Uterus (tissue), 4 donors: ENCODE measurements at places on chromosomes 7 and 10.

- no peak for DNase-seq
Observed at GRCh38 chr10:93600446-93601145, 439 bp downstream of the RBP4 start.

DNA sequence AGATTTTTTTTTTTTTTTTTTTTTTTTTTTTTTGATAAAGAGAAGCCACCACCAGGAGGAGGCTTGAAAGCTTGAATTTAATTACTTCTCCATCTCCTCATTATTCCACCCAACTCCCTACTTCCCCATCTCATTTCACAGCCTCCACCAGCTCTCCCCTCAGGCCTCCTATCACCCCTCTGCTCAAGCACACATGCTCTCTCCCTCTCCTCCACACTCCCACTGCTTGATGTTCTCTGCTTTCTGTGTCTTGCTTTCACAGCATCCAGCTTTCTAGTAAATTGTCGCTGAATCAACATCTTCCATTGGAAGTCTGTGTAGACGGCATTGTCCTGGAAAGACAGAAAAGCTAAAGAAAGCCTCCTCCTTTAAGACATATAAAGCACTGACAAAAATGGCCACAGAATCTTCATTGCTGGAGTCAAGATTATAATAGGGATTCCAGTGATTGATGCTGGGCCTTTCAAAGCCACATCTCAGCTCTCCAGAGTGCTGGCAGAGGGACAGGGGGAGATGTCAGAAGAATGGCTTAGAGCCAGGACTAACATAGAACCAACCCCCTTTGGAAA, 58.3 kb downstream of the DOCK4 start:
- no peak for DNase-seq

DNA sequence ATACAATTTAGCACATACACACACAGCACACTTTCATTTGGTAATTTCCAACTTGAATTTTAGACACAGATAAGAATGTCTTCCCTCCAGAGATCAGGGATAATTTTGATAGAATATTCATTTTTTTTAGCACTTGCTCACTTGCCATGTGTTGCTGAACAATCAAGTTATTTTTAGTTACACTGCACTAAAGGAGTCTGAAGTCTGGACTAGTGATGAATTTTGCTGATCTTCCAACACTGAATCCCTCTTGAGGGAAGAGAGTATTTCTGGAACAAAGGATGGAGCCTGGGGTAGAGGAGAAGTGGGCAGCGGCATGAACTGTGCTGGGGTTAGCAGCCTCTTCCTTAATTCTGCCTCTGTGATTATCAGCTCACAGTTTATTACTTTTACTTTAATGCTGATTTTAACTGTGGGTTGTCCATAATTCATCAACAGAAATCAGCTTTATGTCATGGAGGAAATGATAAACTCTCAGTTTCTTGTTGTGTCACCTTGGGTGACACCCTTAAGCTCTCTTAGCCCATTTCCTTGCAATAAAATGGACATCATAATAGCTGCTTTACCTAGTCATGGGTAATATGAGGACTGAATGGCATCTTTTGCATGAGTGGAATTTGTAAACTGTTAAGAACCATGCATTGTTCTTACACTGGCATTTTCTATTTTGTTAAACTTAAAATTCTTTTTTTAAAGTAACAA, 32.1 kb downstream of the SGPL1 start:
- no peak for DNase-seq

DNA sequence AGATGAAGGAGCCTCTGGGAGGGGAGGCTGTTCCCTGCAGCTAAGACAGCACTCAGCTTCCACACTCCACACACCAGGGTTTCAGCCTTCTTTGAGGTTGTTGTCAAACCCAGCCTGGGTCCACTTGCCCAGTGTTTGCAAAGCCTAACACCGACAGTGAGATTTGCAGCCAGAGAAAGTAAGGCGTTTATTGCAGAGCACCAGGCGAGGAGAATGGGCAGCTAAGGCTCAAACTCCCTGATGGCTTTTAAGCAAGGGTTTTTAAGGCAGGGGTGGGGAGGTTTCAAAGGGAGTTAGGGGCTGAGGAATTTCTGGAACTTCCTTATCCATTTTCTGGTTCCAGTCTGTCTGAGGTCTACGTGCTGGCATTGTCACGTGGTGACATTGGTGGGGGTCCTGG, 4.7 kb upstream of the ZNF775 start:
- no peak for DNase-seq

DNA sequence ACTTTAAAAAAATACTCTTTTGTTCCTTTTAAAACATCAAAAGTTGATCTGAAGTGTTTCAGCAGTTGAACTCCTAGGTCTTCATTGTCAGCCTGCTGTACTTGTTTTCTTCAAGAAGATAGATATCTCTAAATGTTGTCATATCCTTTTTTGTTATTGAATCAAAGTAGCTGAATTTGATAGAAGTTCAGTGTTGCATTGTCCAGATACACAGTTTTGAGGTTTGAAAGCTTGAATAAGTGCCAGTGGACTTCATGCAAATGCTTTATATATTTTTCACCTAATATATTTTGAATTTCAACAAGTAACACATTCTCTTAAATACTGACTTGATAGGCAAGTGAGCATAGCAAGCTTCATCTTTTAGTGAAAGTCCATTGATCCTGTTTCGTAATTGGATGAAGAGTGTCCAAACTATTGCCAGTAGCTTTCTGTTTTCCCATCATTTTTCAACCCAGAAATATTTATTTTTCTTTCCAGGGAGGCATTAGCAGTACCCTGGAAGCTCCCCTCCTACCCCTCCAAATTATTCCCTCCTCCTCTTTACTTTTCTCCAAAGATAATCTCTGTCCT, 114.4 kb downstream of the TPST1 start:
- DNase-seq: no peak

DNA sequence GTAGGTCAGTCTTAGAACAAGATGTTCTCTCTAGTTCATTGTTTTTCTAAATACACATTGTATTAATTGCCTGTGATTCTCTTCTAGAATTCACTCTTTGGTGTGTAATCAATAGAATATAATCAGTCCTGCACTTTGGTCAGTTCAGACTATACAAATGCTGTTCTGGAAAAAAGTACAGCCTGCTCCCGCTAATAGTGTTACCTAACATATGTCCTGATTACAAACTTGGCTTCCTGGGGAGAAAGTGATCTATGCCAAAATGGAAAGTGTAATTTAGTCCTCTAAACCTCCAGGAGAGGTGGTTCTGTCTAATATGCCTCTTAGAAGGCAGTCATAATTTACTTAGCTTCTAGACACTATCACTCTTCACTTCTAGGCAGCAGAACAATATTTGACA, 215.5 kb downstream of the SEMA3D start:
- no peak for DNase-seq

DNA sequence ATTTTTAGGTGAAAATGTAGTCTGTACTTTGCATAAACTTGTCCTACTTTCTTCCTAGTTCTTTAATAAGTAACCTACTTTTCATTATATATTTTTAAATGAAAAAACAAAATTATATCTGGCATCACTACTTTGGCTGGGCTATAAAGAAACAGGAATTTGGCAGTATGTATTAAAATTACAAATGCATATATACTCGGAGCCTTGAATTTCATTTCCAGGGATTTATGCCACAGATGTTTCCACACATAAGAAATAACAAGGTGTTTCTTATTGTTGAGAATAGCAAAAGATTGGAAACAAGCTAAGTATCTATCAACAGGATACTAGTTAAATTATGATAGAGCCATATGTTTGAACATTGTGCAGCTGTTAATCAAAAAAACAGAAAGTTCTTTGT, 2.2 kb upstream of the ARHGAP12 start:
- no peak for DNase-seq
